ENCODE measurements at places on chromosomes 11 and 22. TPM values are rescaled to one million over a fixed set of nuclear protein-coding genes. Genes with fewer than 3 reads are reported as not detected.

DNA sequence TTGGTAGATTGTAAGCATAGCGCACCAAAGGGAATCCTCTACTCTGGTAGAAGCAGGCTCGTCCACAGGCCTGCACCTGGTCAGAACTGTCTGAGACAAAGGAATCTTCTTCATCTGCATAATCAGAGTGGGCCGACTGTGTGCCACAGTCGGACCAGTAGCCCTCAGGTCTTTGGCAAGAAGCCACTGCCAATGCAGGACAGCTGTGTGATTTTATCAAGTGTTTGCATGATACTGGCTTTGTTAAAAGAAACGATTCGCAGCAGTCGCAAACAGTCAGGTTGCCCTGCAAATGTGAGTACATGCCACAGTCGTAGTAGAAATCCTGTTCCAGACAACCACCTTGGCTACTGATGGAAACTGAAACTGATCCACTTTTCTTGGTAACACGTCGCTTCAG lies 4.9 kb upstream of the CCDC34 start:
- no peak overlapping the region for H3K4me3 ChIP-seq
- peaks cover 10% of the 10 kb centered on the region for H3K4me1 ChIP-seq
- H3K27ac ChIP-seq = no peak overlapping the region
- H3K36me3 ChIP-seq = peaks cover 15% of the 10 kb centered on the region
- DNase-seq = no peak
- H3K27me3 ChIP-seq = no peaks in the 10 kb centered on the region

DNA sequence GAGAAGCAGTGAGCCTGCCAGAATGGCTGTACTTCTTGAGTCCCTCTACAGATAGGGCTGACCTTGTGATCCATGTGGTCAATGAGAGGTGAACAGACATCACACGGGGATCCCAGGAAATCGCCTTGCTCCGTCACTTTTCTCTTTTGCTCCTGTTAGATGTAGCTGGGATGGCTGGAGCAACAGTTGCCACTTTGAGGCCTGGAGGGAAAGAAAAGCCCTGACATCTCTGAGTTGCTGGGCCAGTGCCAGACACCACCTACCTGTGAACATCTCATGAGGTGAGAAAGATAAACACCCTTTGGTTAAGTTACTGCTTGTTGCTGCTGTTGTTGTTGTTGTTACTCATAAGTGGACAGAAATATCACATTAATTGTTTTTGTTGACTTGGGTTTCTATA lies 840.3 kb downstream of the TBC1D22A start:
- H3K27ac ChIP-seq = no peak overlapping the region
- no peaks in the 10 kb centered on the region for H3K27me3 ChIP-seq
- H3K36me3 ChIP-seq = no peaks in the 10 kb centered on the region
- no peak for DNase-seq
- H3K4me1 ChIP-seq = no peaks in the 10 kb centered on the region
- no peak overlapping the region for H3K4me3 ChIP-seq

DNA sequence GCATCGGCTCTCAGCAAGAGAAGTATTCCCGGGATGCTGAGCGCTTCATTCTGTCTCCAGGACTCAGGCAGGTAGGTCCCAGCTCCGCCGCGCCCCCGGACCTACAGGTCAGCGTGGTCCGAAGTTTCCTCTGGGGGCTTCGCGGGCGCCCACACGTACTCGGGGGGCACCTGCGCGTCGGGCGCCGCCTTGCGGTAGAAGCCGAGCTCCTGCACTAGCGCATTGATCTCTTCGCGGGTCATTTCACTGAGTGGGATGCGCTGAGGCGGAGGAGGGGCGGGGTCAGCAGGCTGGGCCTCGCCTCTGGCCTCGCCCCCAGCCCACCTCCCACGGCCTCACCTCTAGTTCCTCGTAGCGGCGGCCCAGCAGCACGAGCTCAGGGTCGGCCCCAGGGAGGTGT lies 2.5 kb downstream of the SELENOM start:
- no peak for DNase-seq
- H3K4me1 ChIP-seq = peaks cover 39% of the 10 kb centered on the region
- H3K36me3 ChIP-seq = 0 out of 2 replicates have a peak, but pooled peaks cover 1% of the 10 kb centered on the region
- no peaks in the 10 kb centered on the region for H3K27me3 ChIP-seq
- H3K27ac ChIP-seq = no peak overlapping the region
- no peak overlapping the region for H3K4me3 ChIP-seq

DNA sequence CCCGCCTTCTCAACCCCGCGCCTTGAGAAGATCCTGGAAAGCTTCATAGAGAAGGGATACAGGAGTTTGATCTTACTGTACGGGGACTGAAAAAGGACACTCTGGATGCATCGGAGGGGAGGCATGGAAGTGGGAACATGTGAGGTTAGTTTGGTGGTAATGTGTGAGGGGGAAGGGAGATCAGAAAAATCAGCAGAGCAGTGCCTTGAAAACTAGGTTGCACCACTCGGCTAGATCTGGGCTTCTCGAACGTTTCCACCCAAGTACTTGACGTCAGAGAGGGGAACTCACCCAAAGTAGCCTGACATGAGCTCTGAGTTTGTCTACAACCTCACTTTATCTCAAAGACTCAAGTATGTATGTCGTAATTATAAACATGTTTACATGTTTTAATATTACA lies 14.5 kb downstream of the USP35 start:
- H3K27me3 ChIP-seq = no peaks in the 10 kb centered on the region
- no peak for DNase-seq
- H3K4me1 ChIP-seq = peaks cover 46% of the 10 kb centered on the region
- peaks cover 10% of the 10 kb centered on the region for H3K36me3 ChIP-seq
- H3K27ac ChIP-seq = peak overlapping the region; percentile 61
- H3K4me3 ChIP-seq = no peak overlapping the region

- no peaks in the 10 kb centered on the region for H3K4me1 ChIP-seq
- no peak overlapping the region for H3K4me3 ChIP-seq
- no peaks in the 10 kb centered on the region for H3K36me3 ChIP-seq
- no peak overlapping the region for H3K27ac ChIP-seq
- peaks cover 4% of the 10 kb centered on the region for H3K27me3 ChIP-seq
Measured at GRCh38 chr11:45553383-45553936, 112.0 kb downstream of the CHST1 start.

GRCh38 chr11:120109531-120109930 lies 28.4 kb downstream of the TRIM29 start:
- H3K27ac ChIP-seq = no peak overlapping the region
- H3K4me1 ChIP-seq = no peaks in the 10 kb centered on the region
- no peak for DNase-seq
- H3K36me3 ChIP-seq = no peaks in the 10 kb centered on the region
- H3K4me3 ChIP-seq = no peak overlapping the region

DNA sequence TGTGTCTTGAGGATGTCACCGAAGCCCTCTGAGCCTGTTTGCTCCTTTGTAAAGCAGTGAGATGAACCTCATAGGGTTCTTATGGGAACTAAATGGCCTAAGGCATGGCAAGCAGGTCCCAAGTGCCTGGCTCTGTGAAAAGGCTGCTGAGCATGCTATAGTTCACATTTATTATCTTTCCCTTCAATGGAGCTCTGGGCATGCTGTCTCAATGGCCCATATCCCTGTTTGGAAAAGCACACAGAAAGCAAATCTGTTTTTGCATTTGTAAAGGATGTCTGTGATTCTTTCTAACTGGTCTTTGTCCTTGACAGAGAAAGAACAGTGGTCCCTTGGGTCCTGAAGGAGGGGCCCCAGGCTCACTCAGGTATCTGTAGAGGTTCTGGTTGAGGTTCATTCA lies 26.4 kb downstream of the RTCB start:
- no peak overlapping the region for H3K27ac ChIP-seq
- H3K36me3 ChIP-seq = peaks cover 28% of the 10 kb centered on the region
- H3K4me1 ChIP-seq = no peaks in the 10 kb centered on the region
- no peak overlapping the region for H3K4me3 ChIP-seq
- DNase-seq = no peak

- H3K4me3 ChIP-seq = no peak overlapping the region
- no peak for DNase-seq
- no peaks in the 10 kb centered on the region for H3K27me3 ChIP-seq
- no peaks in the 10 kb centered on the region for H3K36me3 ChIP-seq
Measured at GRCh38 chr11:103609117-103610066, 427.0 kb upstream of the DDI1 start.

DNA sequence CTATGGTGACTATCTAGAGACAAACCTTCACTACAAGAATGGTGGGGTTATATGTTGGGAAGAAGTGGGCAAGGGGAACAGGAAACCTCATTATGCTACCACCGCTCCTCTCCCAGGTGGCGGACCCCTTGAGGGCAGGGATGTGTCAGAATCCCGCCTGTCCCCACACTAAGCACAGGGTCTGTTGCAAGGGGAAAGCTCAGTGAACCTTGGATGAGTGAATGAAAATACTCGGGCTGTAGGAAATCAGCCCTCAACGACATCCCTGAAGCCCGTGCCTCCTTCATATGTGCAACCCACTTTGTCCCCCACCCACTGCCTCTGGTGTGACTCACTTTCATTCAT lies 68.2 kb upstream of the AMPD3 start:
- H3K27ac ChIP-seq = no peak overlapping the region
- H3K4me1 ChIP-seq = no peaks in the 10 kb centered on the region
- DNase-seq = no peak
- H3K4me3 ChIP-seq = no peak overlapping the region
- no peaks in the 10 kb centered on the region for H3K36me3 ChIP-seq

SF3A1 gene
- 10.0 TPM for polyA plus RNA-seq

CBLIF gene
- not detected for polyA plus RNA-seq

BEST1 gene
- 2.3 TPM for polyA plus RNA-seq

PGA5 gene
- polyA plus RNA-seq = not detected

OR5P2 gene
- not detected for polyA plus RNA-seq

APOA1 gene
- polyA plus RNA-seq = 2,476 TPM

Measured in HepG2 (cell line).